Heart right ventricle (tissue), 16 donors: ENCODE measurements at places on chromosomes 11 and 22. TPM values are rescaled to one million over a fixed set of nuclear protein-coding genes. Genes with fewer than 3 reads are reported as not detected.

GRCh38 chr22:31206896-31207687 is 5.0 kb upstream of the LIMK2 start:
- H3K27ac ChIP-seq, result no peak overlapping the region
- DNase-seq, result peak; percentile 65
- H3K36me3 ChIP-seq, result peaks cover 33% of the 10 kb centered on the region
- peaks cover 18% of the 10 kb centered on the region for H3K4me1 ChIP-seq

GRCh38 chr11:11748706-11749365 is 92.9 kb upstream of the USP47 start:
- no peaks in the 10 kb centered on the region for H3K36me3 ChIP-seq
- no peak overlapping the region for H3K27ac ChIP-seq
- no peaks in the 10 kb centered on the region for H3K4me1 ChIP-seq
- no peak overlapping the region for H3K4me3 ChIP-seq
- no peak for DNase-seq

PRR5L gene
- total RNA-seq, result 1.5 TPM

DUSP8 gene
- 18.2 TPM for total RNA-seq

NCR3LG1 gene
- 0.64 TPM for total RNA-seq

PRR33 gene
- total RNA-seq, result 4.1 TPM

ART5 gene
- total RNA-seq, result 6.5 TPM

- peaks cover 98% of the 10 kb centered on the region for H3K4me1 ChIP-seq
- H3K4me3 ChIP-seq, result no peak overlapping the region
- DNase-seq, result no peak
- no peak overlapping the region for H3K27ac ChIP-seq
- no peaks in the 10 kb centered on the region for H3K27me3 ChIP-seq
Measured at GRCh38 chr11:65432686-65433582, 10.3 kb downstream of the NEAT1 start.

DNA sequence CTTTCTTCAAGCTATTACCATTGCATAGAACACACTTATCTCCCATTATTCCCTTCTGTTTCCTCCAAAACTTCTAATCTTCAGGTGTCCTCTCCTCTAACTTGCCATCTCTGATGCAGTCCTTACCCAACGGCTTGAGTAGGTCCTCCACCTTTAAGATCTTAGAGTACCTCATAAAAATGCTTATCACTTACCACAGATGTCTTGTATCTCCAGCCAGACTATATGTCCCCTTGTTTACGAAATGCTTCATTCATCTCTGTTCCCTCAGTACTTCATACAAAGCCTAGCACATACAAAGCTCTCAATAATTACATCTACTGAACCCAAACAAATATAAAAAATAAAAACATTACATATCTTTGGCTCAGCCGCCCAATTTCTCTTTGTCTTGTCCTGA is 49.2 kb downstream of the PAK1 start:
- H3K27me3 ChIP-seq, result no peaks in the 10 kb centered on the region

CNGA4 gene
- total RNA-seq, result not detected

- H3K27ac ChIP-seq, result no peak overlapping the region
- H3K4me1 ChIP-seq, result no peaks in the 10 kb centered on the region
- no peaks in the 10 kb centered on the region for H3K27me3 ChIP-seq
- no peaks in the 10 kb centered on the region for H3K36me3 ChIP-seq
- H3K4me3 ChIP-seq, result no peak overlapping the region
Measured at GRCh38 chr11:1099519-1100355, 25.1 kb downstream of the MUC2 start.

- H3K36me3 ChIP-seq, result no peaks in the 10 kb centered on the region
- H3K4me1 ChIP-seq, result no peaks in the 10 kb centered on the region
- DNase-seq, result no peak
- no peaks in the 10 kb centered on the region for H3K27me3 ChIP-seq
- no peak overlapping the region for H3K27ac ChIP-seq
Measured at GRCh38 chr11:76288166-76288980, 82.1 kb upstream of the WNT11 start.

FOXRED2 gene
- total RNA-seq, result 8.5 TPM

GRCh38 chr11:109731451-109731850 is 309.5 kb downstream of the C11orf87 start:
- H3K27me3 ChIP-seq, result no peaks in the 10 kb centered on the region
- DNase-seq, result no peak
- H3K4me3 ChIP-seq, result no peak overlapping the region
- no peak overlapping the region for H3K27ac ChIP-seq
- no peaks in the 10 kb centered on the region for H3K36me3 ChIP-seq

- no peak for DNase-seq
- no peaks in the 10 kb centered on the region for H3K27me3 ChIP-seq
- no peak overlapping the region for H3K4me3 ChIP-seq
- peaks cover 68% of the 10 kb centered on the region for H3K4me1 ChIP-seq
- no peaks in the 10 kb centered on the region for H3K36me3 ChIP-seq
Measured at GRCh38 chr22:32628628-32629572, 154.3 kb downstream of the FBXO7 start.

TTC36 gene
- 0.57 TPM for total RNA-seq

DNA sequence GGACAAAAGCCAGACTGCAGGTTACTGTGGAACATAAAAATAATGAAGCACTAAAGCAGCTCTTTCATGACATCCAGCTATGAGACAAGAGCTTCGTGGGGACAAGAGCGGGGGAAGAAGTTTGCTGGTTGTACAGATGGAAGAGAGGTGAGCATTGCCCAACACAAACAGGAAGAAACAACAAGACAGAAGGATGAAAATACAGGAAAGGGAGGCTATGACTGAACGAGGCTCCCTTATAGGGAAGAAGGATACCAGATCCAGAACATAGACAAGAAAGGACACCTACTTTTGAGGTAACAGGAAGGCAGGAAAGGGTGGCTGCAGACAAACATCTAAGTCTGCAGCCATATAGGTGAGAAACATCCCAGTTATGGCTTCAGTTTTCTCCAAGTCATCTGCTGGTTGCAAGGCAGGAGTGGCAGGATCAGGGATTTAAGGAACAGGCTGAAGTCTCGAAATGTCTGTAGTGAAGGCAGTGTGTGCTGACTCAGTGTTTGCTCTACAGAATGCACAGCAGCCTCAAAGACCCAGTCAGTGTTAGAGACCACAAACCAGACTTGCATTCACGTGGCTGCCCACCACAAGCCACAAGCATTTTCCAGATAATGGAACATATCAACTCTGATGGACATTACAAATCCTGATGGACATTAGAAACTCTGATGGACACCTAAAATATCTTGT is 1.9 kb downstream of the CLTCL1 start:
- no peak overlapping the region for H3K27ac ChIP-seq
- H3K36me3 ChIP-seq, result no peaks in the 10 kb centered on the region
- H3K4me3 ChIP-seq, result peak overlapping the region; percentile 96
- H3K27me3 ChIP-seq, result no peaks in the 10 kb centered on the region

- no peak for DNase-seq
- peaks cover 51% of the 10 kb centered on the region for H3K4me1 ChIP-seq
- H3K27ac ChIP-seq, result peak overlapping the region; percentile 78
- no peak overlapping the region for H3K4me3 ChIP-seq
- H3K27me3 ChIP-seq, result no peaks in the 10 kb centered on the region
- peaks cover 13% of the 10 kb centered on the region for H3K36me3 ChIP-seq
Measured at GRCh38 chr11:64764753-64765152, 5.0 kb upstream of the PYGM start.

CDHR5 gene
- not detected for total RNA-seq

DNA sequence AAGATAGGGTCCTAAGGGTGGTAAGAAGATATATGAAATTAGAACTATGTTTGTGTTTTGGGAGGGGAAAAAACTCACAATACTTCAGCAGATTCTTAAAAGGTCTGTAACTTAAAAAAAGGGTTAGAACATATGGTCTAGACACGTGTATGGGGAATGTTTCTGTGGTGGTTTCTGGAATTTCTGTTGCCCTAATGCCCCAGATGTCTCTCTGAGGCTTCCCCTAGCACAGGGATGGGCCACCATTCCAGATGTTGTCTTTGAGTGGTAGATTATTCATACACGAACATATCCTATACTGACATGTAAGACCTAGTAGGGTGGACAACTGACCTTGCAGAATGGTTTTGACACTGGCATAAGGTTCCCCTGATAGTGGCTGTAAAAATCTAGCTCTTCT is 26.2 kb downstream of the EHF start:
- H3K4me1 ChIP-seq, result no peaks in the 10 kb centered on the region
- H3K27ac ChIP-seq, result no peak overlapping the region
- H3K36me3 ChIP-seq, result no peaks in the 10 kb centered on the region
- DNase-seq, result no peak
- H3K27me3 ChIP-seq, result no peaks in the 10 kb centered on the region
